Stimulated activated CD8-positive, alpha-beta memory T cell treated with anti-CD3 and anti-CD28 coated beads, Interleukin-4, amount 100 ng/mL, for 1 hour (primary cell): ENCODE measurements at places on chromosomes 2 and 18.
A peak's percentile ranks its signal among the peaks of the same experiment; 100 is the strongest.

GRCh38 chr18:8264861-8265411, 344.3 kb upstream of the RAB12 start:
- no peak for DNase-seq

- DNase-seq, result no peak
Observed at GRCh38 chr18:79250301-79250981, 145.3 kb upstream of the NFATC1 start.

DNA sequence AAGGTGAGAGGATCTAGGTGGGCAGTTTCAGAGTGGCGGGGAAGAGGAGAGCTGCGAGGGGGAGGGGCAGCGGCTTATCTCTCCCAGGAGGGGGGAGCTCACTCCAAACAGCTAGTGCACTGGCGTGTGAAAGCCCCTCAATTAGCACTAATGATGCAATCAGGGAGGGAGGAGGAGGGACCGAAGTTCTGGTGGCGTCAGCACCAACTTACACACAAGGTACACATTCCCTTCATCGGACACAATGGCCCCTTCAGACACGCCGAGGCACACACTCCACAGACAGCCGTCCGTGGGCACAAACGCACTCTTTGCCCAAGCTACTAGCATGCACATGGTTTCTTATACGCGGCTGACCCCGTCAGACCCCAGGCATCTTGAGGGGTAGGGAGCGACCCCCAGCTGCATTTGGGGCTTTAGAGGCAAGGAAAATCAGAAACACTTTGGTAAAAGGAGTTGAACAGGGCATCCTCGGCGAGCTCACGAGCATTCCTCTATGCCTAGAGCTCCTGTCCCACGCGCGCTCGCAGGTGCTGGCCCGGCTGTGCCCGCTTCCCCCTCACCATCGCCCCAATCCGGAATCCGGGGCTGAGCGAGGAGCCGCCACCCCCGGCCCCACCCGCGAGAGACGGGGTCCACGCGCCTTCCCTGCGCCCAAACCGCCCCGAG, 868 bp upstream of the PKDCC start:
- no peak for DNase-seq

GRCh38 chr2:16062471-16063250, 122.3 kb downstream of the MYCN start:
- DNase-seq, result no peak

- DNase-seq, result no peak
Observed at GRCh38 chr2:132804051-132804450, 134.0 kb upstream of the LYPD1 start.

DNA sequence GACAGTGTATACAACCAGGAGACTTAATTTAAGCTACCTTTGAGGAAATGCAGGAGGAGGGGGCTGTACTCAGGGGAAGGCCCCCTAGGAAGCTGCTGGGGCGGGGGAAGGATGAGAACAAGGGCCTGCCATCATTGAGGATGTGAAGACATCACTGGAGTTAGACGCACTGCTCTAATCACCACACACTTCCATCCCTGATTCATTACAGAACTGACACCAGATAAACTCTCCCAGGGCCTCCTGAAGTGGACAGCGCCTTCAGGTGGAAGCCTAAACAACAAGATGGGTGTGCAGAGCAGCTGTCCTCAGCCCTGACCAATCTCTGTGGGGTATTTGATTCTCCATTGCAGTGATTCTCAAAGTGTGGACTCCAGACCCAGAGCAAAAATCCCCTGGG, 30.6 kb upstream of the SLC35G4 start:
- no peak for DNase-seq

DNA sequence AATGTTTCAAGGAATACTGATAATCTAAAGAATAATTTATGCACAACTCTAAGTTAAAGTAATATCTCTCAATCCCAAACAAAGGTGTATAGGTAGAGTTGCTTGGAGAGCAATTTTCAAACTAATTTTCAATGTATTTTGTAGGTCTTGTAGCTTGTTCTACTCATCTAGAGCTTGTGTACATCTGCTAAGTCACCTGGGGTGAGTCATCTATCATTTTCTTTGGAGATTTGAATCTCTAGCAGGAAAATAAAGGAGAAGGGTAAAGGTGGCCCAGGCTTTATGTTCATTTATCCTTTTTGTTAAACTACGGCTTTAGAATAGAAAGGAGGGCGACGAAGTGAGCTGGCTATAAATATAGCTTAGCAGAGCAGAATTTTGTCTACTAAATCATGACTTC, 76.8 kb upstream of the THUMPD2 start:
- DNase-seq, result no peak

GRCh38 chr2:30122362-30122761, 24.4 kb upstream of the YPEL5 start:
- DNase-seq, result no peak

- peak; percentile 66 for DNase-seq
Observed at GRCh38 chr18:2655178-2655953, at the start of gene SMCHD1. Gene SMCHD1, plus strand, starts transcription at chr18:2655726. Its CDS starts 350 bp downstream, at chr18:2656076.

DNA sequence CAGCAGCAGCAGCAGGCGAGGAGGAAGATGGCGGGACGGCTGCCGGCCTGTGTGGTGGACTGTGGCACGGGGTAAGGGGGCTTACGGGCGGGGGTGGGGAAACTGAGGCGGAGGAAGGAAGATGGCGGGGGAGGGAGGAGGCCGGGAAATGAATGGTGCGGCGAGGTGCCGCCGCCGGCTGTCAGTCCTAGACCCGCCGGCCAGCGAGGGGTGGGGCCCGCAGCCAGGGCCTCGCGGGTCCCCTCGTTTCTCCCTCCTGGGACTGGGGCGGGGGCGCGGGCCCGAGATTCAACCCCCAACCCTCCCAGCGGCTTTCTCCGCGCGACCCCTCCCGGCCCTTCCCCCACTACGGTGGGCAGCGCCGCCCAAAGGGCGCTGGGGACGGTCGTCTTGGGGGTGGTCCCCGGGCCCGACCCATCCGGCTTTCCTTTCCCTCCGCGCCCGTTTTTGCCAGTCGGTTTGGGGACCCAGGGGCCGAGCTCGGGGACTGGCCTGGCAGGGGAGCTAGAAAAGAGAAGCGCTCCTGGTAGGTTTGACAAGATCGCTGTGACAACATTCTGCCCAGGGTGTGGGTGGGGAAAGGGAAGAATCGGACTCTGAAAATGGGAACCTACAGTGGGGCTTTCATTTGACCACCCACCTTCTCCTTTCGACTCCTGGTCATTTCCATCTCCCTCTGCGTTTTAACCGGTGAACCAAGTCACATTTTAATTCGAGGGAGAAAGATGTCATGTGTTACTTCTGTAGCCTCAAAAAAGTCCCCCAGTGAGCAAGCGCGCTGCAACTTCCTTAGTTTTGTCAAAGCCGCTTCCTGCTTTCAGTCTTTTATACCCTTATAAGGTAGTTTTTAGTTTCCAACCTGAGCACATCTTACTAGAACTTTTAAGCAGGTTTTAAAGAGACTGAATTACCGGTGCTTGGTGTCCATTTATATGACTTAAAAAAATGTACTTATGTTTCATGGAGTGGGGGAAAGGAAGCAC, 655 bp downstream of the ACTR3 start:
- DNase-seq, result peak; percentile 67

DNA sequence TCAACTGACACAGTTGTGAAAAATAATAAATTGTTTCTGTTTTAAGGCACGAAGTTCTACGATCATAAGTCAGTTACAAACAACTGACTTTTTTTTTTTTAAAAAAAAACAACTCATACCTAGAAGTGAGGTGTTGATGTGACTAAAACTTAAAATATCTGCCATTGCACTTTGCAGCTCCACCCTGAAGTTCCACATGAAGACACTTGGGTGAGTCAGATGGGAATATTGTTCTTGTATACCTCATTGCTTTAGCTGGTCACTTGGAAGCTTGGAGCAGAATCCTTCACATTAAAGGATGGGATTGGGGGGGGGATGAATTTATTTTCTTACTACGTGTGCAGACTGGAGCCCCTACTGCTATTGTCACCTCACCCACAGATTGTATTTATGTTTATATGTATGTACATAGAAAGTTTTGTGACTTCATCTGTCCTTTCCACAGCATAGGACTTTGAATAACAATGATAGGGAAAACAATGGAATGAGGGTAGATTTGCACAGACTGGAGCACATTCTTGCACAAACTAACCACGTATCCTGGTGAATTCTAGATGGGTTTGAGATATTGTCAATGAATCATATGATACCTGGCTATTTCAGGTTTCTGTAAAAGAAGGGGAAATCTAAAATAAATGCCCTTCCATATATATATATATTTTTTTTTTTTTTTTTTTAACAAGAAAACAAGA, 57.9 kb upstream of the ARHGAP15 start:
- DNase-seq, result no peak

GRCh38 chr2:88398180-88398579, 54.3 kb downstream of the FOXI3 start:
- no peak for DNase-seq

GRCh38 chr2:159907909-159908308, 109.9 kb upstream of the CD302 start:
- no peak for DNase-seq

GRCh38 chr2:24026233-24026632, 16.3 kb downstream of the MFSD2B start:
- DNase-seq, result no peak

DNA sequence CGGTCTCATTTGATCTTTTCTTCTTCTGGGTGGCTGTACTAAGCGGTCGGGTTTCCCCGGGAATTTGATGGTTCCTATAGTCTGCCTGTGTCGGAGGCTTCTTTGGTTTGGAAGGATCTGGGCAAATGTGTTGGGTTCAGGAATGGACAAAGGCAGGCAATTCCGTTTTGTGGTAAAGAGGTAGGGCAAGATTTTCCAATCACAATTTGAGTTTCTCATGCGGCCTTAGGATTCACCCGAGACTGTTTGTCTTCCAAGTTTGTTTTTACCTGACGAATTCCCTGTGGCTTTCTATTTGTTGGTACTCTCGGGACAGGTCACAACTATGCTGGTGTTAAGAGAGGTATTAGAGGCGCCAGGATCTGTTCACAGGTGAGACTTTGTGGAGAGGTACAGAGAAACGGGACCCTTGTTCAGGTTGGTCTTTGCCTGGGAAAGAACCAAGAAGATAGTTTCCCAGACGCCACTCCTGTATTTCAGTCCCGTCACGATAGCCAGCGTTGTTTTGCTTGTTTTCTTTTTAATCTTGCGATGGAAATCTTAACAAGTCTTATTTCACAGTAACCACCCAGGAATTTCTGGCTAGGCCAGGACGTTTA, 3.0 kb downstream of the SP5 start:
- no peak for DNase-seq

DNA sequence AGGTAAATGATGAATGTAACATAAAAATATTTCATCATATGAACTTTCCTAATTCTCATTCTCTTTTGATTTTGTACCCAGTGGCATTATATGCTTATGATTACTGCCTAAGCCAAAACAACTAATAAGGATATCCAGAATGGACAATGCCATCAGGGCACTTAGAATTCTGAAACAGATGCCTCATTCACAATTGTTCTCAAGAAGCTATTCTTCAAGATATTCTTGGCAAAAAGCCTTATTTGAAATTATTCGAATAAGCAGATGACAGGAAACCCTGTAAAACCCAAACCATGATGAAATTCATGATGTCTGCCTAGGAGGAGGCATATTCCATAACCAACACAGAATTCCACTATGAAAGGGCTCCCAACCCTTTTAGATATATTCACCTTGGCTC, 353.2 kb upstream of the TRIB2 start:
- DNase-seq, result no peak

DNA sequence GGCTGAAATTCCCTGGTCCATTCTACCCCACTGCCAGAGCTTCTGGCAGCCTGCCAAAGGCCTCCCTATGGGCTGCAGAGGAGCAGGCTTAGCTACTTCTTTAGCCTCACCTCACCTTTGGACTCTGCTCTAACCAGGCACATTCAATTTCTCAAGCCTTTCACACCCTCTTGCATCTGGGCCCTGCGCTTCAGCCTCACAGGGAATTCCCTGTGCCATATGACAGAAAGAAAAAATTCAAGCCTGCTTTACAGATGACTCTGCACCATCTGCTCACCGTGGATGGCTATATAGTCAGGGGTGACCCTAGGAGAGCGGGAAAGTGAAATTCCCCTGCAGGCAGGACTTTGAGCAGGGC, 62.5 kb downstream of the REEP1 start:
- no peak for DNase-seq

GRCh38 chr2:224469374-224469964, 67.6 kb upstream of the FAM124B start:
- no peak for DNase-seq

DNA sequence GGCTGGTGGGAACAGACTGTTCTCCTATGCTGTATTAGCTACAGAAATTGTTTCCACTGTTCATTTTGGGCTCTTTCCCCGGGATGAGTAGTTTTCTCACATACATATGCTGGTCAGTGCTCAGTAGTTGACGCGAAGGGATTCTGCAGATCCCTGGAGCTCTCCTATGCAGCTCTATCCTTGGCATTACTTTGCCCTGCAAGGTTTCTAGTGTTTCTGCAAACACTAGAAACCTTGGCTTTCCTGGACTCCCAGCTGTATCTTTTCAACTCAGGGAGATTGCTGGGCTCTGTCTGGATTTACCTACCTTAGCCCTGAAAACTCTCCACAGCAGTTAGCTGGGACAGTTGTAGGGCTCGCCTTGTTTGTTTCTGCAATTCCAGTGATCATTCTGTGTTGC, 10.9 kb downstream of the KIAA1328 start:
- no peak for DNase-seq

- no peak for DNase-seq
Observed at GRCh38 chr2:150485114-150485870, 2.2 kb downstream of the RND3 start.

- no peak for DNase-seq
Observed at GRCh38 chr2:21710031-21710430, 586.3 kb downstream of the TDRD15 start.

DNA sequence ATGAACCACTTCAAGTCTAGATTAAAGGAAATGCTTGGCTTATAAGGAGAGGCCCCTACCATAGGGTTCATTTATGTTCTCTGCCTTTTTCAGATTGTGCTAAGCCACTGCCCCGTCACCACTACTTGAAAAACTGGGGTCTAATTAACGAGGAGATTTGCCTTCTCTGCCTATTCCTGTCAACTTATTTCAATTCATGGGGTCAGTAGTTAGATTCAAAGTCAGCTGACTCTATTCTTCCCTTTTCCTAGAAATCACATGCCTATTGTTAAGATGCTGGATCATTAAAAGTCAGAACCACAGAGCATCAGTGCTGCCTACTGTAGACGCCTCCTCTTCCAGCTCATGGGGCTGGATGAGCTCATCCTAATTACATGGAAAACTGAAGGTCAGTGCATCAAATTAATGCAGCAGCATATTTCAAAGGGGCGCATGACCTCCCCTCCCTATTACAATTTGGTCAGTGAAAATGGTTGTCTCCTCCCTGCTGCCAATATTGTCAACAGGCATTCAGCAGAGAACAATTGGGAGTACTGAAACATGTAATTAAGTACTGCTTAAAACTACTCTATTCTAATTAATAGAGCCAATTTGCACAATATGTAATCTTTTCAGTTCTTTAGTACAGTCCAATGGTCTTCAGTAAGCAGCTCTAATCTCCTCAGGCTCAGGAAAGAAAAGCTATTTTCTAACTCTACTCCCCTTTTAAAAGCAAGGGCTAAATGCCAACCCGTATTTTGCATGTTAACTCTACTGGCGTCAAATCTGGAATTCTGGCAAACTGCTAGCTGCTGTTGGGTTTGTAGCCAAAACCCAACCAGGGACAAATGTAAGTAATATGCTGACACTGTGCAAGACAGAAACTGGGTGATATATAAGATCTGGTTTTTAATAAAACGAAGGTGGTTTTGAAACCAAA, 117.4 kb upstream of the ITGB6 start:
- no peak for DNase-seq
